ENCODE measurements at places on chromosomes 12 and 14. TPM values are rescaled to one million over a fixed set of nuclear protein-coding genes. Genes with fewer than 3 reads are reported as not detected.

The LIN7A gene
- 21.8 TPM for polyA plus RNA-seq

The PARPBP gene
- polyA plus RNA-seq, result 18.3 TPM

The C1R gene
- 40.5 TPM for polyA plus RNA-seq

The WDHD1 gene
- 24.9 TPM for polyA plus RNA-seq

The AQP2 gene
- polyA plus RNA-seq, result 50.4 TPM

The VIPAS39 gene
- polyA plus RNA-seq, result 35.0 TPM

The SOAT2 gene
- 1.6 TPM for polyA plus RNA-seq

The TMEM253 gene
- 1.3 TPM for polyA plus RNA-seq

The FGF6 gene
- not detected for polyA plus RNA-seq

The PLEKHG7 gene
- polyA plus RNA-seq, result 0.68 TPM

The FLRT2 gene
- polyA plus RNA-seq, result 254 TPM

The COPS7A gene
- polyA plus RNA-seq, result 61.9 TPM

The CDK2 gene
- 69.2 TPM for polyA plus RNA-seq

The TMEM63C gene
- 2.8 TPM for polyA plus RNA-seq

The KCNC2 gene
- 0.55 TPM for polyA plus RNA-seq

The CTSG gene
- polyA plus RNA-seq, result 0.27 TPM

The MUCL1 gene
- polyA plus RNA-seq, result 0.25 TPM

The STAC3 gene
- 9.2 TPM for polyA plus RNA-seq

The SLC17A8 gene
- 0.35 TPM for polyA plus RNA-seq

The RGS6 gene
- 1.00 TPM for polyA plus RNA-seq

The CATSPERB gene
- polyA plus RNA-seq, result 0.96 TPM

The TEAD4 gene
- 16.7 TPM for polyA plus RNA-seq

The OR4M1 gene
- not detected for polyA plus RNA-seq

The TBX3 gene
- 78.6 TPM for polyA plus RNA-seq

The KRT83 gene
- polyA plus RNA-seq, result not detected

The PTPRQ gene
- polyA plus RNA-seq, result 53.1 TPM

The FBXL14 gene
- 9.9 TPM for polyA plus RNA-seq

The PKP2 gene
- 25.4 TPM for polyA plus RNA-seq

The AJUBA gene
- 97.2 TPM for polyA plus RNA-seq

The SERPINA4 gene
- 1.2 TPM for polyA plus RNA-seq

The TAS2R7 gene
- polyA plus RNA-seq, result not detected

The CD4 gene
- 25.5 TPM for polyA plus RNA-seq

The KRT82 gene
- not detected for polyA plus RNA-seq

The CLEC4C gene
- 0.23 TPM for polyA plus RNA-seq

The ADAMTS20 gene
- polyA plus RNA-seq, result 1.2 TPM
